ENCODE measurements at places on chromosomes 2 and 18.

GRCh38 chr2:222859786-222860612 lies 837 bp upstream of the ACSL3 start:
- no peak for DNase-seq

GRCh38 chr2:98029718-98030222 lies 34.0 kb upstream of the TMEM131 start:
- DNase-seq, result no peak

GRCh38 chr18:74476140-74476539 lies 19.0 kb upstream of the DIPK1C start:
- DNase-seq, result no peak

DNA sequence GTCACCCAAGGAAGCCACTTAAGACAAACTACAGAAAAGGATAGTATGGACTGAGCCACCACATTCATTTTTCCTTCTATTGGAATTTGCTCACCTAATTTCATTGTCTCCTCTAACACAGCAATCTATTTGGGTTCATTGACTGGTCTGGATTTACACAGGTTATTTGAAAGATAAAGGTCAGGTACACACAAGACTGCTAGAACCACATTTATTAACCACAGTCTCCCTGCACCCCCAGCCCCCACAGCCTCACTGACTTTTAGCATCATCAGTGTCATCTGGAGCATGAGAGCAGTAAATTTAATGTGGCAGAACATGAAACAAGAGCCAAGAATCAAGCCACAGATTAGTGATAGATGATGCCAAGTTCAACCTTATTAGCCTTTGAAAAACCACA lies 226.9 kb upstream of the GYPC start:
- no peak for DNase-seq

DNA sequence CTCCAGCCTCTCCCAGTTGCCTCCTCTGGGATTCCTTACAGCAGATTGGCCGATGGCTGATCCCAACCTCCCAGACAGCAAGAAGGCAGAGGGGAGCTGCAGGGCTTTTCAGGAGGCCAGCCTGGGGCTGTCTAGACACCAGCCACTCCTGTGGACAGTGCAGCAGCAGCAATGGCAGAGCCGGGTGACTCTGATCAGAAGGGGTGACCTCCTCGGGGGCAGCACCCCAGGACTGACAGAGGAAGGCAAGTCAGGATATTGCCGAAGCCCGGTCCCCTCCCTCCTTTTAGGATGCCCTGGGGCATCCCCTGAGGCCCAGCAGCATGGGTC lies 84.5 kb downstream of the INHBB start:
- no peak for DNase-seq

DNA sequence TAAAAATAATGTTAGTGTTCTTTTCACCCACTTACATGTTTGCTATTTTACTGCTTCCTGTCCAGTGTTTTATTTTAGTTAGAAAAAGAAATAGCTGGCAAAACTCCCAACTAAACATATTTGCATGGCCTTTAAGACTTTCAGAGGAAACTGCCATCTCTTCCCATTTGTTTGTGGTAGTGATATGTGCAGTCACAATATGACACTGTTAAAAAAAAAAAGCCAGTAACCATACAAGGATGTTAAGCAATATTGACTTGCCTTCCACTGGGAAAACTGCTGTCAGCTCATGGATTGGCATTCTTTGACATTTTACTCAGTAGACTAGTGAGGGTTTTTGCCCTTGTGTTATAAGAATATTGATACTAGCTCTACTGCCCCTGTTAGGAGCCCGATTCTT lies 29.1 kb downstream of the XIRP2 start:
- no peak for DNase-seq

All from activated T-cell treated with anti-CD3 and anti-CD28 coated beads, Interleukin-2, amount 50 U/mL, for 4 hours (primary cell).